ENCODE measurements at places on chromosomes 2 and 18.

- DNase-seq: no peak
Observed at GRCh38 chr18:3305933-3306332, 44.0 kb downstream of the MYL12B start.

DNA sequence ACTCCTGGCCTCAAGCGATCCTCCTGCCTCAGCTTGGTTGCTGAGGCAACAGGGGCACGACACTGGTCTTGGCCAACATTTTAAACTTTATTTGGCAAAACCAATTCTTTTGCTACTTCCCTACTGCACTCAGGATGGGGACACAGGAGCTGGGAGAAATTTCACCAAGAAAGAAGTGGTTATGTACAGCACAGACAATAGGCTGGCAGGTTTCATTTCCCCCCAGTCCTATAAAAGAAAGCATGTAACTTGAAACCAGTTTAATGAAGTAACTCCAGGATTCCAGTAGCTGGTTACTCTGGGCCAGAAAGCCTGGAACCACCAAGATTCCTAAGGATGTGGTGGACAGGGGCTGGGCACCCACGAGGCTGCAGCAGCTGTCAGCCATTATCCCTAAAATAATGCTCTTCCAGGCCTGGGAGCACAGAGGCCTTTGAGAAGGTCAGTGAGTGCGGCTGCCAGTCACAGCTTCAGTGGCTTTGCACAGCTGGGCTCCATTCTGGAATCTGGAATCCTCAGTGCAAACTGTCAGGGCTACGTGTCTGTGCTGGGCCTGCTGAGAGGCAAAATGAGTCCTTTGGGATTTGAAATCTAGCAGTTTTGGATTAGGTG, 142.3 kb upstream of the ITGA6 start:
- no peak for DNase-seq

- no peak for DNase-seq
Observed at GRCh38 chr2:69762025-69762424, 20.1 kb downstream of the ANXA4 start.

DNA sequence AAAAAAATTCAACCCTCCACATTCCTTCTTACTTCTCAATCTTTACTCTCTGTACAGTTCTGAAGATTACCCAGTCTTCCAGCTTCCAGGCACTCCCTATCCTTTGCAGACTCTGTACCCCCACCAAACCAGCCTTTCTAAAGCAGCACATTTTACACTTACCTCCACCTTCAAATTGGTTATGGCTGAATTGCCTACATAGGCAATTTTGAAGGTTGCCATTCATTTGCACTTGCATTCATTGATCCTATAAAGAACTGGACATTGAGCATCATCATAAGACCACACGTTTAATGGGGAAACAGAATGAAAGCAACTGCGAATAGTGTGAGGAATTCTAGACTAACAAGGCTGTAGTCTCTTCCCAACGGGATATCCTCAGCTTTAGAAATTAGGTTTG, 233.4 kb downstream of the TRIB2 start:
- no peak for DNase-seq

- DNase-seq: no peak
Observed at GRCh38 chr2:203510941-203511305, 24.2 kb downstream of the RAPH1 start.

GRCh38 chr18:12398625-12399024, 9.1 kb upstream of the PRELID3A start:
- DNase-seq: no peak

DNA sequence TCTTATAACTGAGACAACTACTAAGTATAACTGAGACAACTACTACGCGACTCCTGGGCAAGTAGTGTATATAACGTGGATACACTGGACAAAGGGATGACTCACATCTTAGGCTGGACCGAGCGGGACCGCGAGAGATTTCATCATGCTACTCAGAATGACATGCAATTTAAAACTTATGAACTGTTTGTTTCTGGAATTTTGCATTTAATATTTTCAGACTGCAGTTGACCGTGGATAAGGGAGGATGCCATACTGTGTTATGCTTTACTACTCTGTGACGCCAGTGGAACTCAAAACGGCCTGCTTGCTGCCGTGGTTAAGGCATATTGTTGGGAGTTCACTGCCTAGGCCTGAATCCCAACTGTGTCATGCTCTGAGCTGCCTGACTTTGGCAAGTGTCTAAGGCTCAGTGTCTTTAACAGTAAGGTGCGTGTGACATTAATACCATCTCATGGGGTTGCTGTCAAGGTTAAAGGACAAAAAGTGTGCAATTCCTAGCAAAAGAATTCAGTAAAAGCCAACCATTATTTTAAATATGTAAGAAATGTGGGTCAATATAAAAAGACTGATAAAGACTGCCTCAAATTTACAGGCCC, 64.6 kb downstream of the BMP10 start:
- no peak for DNase-seq

- DNase-seq: no peak
Observed at GRCh38 chr18:34083910-34084535, 140.7 kb downstream of the NOL4 start.

- no peak for DNase-seq
Observed at GRCh38 chr18:62963507-62963906, 248.2 kb downstream of the PHLPP1 start.

DNA sequence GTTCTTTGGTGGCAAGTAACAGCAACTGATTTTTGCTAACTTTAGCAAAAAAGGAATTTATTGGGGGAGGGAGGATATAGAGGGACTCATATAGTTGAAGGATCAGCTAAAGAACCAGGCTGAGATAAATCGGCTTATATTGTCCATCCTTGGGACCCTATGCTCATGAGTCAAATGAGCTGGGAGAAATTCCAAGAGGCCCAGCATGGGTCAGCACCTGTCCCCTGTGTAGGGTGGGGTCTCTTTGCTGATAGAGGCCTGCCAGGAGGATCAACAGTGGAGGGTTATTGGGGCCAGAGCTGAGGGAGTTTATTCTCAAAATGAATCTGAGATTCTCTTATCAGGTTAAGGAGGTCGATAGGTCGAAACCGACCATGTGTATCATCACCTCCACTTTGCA, 97.2 kb downstream of the VAPA start:
- no peak for DNase-seq

DNA sequence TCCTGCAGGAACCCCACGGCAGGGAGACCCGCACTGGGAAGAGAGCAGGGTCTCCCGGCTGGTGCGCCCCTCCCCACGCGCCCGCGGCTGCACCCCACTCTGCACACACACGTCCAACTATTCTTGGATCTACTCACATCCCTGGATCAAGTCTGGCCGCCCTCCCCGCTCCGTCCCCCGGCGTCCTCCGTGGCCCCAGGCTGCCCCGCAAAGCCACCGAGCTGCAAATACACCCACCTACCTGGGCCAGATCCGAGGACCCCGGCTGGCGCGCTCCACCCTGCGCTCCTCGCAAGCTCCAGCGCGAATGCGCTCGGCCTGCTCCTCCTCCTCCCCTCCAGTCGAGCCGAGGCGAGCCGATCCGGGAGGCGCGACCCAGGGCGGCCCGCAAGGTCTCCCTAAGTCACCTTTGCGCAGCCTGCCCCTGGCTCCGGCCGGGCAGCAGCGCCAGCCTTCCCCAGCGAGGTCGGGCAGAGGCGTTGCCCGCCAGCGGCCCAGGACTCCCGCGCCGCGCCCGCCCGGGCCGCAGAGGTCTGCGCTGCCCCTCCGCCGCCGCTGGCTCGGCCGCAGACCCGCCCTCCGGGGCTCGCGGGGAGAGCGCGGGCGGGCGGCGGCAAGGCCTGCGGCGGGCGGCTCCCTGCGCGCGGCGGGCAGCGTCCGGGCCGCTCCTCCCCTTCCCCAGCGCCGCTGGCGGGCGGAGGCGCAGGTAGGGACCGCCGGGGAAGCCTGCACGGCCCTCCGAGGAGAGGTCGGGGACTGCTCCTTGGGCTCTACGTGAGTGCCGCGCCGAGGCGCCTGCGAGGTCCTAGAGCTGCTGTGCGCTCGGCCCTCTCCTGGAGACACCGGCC, 126.0 kb downstream of the OSBPL1A start:
- DNase-seq: no peak

DNA sequence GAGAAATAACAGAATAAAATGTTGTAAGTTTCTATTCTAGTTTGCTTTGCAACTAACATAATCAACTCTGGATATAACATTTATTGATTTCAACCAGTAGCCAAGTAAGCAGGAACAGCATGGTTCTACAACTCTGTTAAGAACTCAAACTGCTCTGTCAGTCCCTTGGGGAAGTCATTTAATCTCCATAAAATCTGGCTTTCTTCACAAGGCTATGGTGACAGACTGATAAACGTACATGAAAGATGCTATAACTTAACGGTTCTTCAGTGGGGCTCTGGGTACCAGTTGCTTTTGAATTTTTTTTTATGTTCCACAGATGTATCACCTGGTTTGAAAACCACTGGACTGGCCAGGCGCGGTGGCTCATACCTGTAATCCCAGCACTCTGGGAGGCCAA, 10.3 kb downstream of the PSME4 start:
- no peak for DNase-seq

DNA sequence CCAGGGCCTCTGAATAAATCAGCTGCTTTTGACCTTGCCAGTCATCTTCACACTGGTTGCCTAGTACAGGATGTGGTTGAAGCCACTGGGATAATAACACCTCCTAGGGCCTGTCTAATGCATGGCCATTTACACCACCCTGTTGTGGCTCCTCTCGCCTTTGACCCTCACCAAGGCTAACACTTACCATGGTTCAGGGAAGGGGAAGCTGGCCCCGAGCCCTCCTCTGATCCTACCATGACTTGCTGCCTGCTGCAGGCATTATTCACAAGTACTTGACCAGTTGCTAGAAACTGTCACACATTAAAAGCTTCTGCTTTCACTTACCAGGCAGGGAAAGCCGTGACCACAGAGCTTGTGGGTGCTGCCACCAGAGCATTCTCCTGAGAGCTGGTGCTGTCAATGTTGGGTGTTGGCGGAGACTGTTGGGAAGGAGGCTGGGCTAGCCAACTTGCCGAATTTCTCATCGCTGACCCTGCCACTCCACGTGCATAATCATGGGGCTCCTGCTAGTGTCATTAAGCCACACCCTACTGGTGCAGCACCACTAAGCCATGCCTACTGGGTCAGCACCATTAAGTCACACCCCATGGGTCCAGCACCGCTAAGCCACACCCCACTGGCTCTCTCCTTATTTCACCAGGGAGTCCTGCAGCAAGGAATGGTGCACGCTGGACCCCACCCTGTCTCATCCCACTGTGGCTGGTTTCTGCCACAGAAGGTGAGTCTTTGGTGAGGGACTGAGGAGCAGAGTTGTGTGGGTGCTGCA, 47.0 kb upstream of the TTC39C start:
- peak; percentile 23 for DNase-seq

DNA sequence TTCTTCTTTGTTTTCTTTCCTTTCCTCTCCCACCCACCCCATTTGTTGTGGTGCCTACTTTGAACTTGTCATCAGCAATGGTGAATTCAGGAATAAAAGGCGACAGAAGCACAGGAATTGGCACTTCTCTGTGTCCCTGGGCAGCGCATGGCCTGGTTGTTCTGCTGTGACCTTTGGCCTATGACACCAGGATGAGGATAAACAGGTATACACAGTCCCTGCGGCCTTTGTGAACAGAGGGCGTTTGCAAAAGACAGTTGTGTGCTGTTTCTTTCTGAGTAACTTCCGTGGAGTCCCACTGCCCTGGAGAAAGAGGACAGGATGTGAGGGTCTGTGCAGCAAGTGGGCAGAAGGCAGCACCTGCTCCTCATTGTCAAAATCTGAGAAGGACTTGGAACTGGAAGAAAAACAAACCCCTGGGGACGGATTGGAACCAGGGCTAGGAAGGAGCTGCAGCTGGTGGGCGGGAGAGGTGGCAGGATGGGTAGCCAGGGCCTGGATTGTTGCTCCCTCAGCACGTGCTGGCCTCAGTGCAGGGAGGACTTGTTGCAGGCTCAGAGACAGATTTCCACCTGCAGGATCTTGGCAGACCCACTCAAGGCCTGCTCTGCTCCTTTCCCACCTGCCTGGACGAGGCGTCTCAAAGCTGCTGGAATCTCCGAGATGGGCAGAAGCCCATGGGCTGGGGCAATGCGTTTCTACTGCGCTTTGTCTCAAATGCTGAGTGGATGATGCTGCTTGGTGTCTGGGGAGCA, 159.5 kb downstream of the ACKR3 start:
- no peak for DNase-seq

GRCh38 chr2:64799592-64800252, 146.0 kb upstream of the SERTAD2 start:
- DNase-seq: no peak

DNA sequence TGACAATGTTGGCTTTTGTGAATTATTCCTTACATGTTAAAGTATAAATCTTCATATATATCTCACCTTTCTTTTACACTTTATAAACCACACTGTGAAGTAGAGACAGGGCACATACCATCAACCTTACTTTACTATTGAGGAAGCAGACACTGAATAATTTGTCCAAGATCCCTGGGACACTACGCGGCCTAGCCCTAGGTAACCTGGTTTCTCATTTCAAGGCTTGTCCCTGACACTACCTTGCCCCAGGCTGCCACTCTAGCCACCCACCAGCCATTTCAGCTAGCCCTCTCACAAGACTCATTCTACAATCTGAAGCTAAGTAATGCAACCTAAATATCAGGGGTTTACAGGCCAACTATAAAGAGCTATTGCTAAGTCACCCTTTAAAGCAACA, 26.7 kb downstream of the CCDC93 start:
- no peak for DNase-seq

GRCh38 chr2:53515435-53516332, 251.9 kb upstream of the CHAC2 start:
- DNase-seq: no peak

- no peak for DNase-seq
Observed at GRCh38 chr2:212249451-212249850, 289.2 kb downstream of the ERBB4 start.

DNA sequence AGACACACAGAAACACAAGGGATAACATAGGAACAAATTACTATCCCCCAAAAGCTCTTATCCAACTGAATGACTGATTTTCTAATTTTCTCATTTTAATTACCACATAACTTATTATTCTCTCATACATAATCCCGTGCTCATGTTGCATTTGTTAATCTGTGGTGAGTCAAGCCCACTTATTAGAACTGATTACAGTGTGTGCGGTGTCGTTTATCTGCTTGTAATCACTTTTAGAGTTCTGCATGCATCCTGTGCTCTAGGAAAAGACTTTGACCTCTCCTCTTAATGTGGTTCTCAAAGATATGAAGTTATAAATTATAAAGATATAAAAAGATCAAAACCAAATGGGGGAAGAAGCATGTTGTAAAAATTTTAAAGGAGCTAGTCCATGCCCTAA, 29.7 kb downstream of the CNDP1 start:
- DNase-seq: no peak

- no peak for DNase-seq
Observed at GRCh38 chr2:79640001-79640400, 127.2 kb downstream of the CTNNA2 start.

- peak; percentile 42 for DNase-seq
Observed at GRCh38 chr18:31977270-31977872, 34.4 kb upstream of the TRAPPC8 start.

GRCh38 chr2:65429786-65430602, 2.4 kb downstream of the SPRED2 start:
- no peak for DNase-seq

DNA sequence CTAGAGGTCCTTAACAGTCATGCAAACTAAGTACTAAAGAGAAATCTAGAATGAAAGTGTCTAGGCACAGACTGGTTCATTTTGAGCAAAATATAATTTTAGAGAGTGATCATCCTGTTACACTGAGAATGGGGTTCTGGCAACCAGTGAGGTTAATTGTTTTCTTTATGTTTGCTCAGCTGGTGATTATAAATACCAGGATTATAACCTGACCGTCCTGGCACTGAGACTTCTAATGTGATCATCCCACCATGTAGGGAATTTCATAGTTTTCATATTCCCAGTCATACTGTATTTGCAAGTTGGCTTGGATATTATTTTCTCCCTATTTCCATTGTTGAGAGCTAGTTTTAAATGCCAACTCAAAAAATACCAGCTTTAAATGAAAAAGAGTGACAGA, 852.5 kb upstream of the LRATD1 start:
- no peak for DNase-seq

- DNase-seq: no peak
Observed at GRCh38 chr2:239767021-239767905, 257.9 kb downstream of the NDUFA10 start.
